ENCODE measurements at places on chromosomes 12 and 14.

- DNase-seq = no peak
Measured at GRCh38 chr12:117523971-117524370, 162.5 kb upstream of the NOS1 start.

DNA sequence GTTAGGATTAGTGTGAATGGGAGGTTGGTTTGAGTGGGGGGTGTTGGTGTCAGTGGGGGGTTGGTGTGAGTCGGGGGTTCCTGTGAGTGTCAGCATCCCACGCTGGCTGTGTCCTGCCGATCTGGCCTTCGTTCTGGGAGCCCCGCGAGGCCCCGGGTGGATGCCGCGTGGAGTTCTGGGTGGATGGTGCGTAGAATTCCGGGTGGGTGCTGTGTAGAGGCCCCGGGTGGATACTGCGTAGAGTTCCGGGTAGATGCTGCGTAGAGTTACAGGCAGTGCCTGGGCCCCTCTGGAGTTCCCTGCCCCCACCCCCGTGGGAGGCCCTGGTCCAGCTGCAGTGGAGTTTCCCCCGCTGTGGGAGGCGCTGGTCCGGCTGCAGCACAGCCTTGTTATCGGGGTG lies 8.7 kb downstream of the NOC4L start:
- no peak for DNase-seq

DNA sequence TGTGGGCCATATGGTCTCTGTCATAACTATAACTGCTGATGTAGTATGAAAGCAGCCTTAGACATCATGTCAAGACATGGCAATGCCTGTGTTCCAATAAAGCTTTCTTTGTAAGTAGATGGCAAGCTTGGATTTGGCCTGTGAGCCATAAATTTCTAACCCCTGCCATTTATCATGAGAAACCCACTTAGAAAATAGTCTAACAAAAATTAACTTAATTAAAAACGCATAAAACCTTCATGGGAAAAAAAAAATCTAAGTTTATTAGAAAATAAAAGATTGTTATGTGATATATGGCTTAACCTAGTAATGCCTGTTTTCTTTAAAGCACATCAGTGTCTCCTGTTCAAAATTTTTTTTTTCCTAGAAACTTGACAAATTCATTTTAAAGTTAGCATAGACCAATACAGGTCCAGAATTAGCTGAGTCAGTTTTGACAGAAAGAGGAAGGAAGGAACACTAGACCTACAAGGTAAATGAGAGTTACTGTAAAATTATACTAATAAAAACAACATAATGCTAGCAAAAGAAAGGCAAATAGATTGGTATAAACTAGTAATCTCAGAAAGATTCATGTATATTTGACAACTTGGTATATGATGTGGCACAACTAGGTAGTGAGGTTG lies 68.2 kb downstream of the USP15 start:
- no peak for DNase-seq

GRCh38 chr12:22287776-22288621 lies 46.5 kb downstream of the ST8SIA1 start:
- no peak for DNase-seq

DNA sequence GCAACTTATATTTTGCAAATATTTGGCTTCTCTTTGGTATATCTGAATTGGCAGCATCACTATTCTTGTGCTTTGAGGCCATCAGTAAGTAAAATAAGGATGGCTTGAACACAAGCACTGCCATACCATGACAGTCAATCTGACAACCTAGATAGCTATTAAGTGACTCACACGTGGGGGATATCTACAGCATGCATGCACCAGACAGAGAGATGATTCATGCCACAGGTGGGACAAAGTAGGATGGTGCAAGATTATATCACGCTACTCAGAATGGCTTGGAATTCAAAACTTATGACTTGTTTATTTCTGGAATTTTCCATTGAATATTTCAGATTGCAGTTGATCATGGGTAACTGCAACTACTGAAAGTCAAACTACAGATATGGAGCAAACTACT lies 675.6 kb upstream of the MDGA2 start:
- DNase-seq = no peak

DNA sequence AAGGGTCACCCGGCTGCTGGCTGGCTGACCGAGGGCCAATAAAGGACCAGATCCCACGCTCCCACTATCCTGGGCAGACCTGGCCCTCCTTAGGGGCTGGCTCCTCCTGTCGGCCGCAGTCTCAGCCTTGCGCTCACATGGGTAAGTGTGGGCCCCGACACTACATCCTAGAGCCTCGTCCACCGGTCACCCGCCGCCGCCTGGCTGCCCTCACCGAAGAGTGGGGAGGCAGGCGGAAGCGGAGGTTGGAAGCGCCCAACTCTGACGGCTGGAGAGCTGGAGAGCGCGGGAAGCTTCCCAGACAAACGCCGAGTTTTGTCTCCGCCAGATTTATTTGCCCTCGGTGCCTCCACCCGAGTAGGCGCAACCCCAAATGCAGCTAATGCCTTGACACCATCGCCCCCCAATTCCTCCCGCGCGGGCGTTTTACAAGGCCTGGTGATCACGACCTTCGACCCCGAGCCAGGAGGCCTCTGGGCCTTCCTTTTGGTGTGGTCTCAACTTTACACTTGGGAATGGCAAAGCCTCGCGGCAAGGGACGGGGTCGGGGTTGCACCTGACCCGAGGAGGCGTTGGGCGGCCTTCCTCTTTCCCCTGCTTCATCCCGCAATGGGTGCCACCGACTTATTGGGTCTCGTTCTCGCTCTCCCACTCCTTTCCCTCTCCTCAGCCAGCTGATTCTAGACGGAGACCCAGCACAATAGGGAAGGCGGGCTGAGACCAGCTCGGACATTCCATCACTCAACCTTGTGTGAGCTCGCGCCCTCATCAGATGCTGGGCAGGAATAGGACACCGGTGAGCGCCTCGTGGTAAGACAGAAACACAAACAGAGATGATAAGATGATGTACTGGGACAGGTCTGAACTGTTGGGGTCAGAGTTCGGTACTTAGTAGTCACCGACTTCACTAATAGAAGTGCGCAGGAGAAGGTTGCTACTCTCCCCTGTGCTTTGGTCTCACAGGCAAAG lies 78.3 kb upstream of the ANO4 start:
- DNase-seq = no peak

DNA sequence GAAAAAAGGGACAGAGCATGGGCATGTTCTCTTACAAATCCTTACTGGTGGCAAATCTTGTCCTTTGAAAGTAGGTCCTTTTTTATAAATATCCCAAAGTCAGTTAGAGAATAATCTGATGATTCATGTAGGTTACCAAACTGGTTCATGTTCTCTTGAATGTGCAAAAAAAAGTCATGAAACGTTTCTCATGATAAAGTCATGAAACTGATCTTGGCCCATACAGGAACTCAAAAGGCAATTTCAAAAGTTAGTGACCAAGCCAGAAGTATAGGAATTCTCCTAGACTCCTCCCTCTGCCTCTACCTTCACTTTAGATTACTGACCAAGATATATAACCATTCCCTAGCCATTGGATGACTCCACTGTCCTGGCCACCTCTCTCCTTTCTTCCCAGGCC lies 27.3 kb upstream of the SPTSSA start:
- no peak for DNase-seq

DNA sequence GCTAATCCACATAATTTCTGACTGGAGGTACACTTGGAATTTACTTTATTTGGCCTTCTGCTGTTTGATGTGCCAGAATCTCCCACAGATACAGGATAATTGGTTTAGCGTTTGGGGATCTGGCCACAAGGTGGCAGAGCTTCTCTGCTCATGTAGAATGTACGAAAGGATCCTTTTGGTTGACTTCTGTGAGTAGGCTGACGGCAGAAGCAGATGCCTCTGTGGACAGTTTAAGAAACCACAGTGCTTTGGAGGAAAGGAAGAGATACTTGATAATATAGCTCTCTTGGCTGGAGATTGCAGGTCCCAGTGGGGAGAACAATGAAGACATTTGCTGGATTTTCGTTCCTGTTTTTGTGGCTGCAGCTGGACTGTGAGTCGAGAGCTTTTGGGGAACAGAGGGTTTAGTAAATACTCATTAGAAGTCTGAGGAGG lies 75.3 kb upstream of the OR4E1 start:
- no peak for DNase-seq

DNA sequence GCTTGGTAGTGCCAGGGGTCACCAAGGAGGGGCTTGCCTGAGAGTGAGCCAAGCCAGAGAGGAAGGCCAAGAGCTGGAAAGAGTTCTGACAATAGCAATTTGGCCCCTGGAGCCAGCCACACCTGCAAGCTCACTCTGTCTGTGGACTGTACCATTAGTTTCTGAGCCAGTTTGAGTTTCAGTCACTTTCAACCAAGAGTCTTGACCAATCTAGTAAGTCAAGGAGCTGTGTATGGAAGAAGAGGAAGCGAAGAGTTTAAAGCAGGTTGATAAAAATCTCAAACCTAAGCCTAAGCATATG lies 38.5 kb downstream of the NT5DC3 start:
- DNase-seq = no peak

GRCh38 chr14:71193663-71194062 lies 286.4 kb downstream of the PCNX1 start:
- DNase-seq = no peak

- no peak for DNase-seq
Measured at GRCh38 chr12:29103539-29103974, 45.5 kb upstream of the FAR2 start.

DNA sequence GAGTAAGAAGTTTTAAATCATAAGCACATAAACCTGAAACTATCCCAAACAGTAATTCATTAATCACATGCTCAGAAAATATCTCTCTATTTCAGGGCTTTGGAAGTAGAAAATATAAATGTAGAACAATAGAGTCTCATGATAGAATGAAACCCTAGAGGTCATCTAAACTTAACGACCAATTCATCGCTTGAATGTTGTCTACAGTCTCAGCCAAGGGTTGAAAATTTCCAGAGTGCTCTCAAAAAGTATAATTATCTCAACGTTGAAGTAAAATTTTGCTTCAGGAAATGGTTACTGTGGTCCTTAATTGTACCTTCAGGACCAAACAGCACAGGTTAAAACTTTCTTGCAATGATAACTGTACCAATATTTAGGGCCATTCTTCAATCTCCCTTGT lies 1053.6 kb upstream of the SEL1L start:
- DNase-seq = no peak

GRCh38 chr12:27682534-27682933 lies 13.7 kb upstream of the REP15 start:
- no peak for DNase-seq

DNA sequence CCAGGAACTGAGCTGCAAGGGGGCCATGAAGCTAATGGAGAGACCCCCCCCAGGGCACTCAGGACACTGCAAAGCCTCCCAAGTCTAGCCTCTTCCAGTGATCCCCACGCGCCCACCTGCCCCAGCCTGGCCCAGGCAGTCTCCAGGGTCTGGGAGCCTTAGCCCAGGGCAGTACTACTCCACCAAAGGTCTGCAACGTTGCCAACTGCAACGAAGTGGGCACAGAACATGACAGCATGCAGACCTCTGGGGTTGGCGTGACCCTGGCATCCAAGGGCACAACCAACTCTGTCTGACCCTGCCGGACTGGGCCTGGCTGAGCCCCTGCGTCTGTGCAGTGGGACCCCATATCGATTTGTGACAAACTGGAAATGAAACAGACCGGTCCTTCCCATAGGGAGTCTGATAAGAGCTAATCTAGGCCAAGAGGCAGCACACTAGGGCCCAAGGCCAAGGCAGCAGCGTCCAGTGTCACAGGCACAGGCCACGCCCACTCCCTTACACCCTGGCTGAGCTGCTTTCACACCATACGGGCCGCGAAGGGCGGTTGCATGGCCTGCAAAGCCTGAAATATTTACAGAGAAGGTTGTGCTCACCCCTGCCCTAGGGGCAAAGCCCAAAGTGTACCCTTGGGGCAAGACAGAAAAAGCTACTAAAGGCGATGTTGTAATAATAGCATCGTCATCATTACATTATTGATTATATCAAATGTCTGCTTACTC lies 76.7 kb downstream of the NCOR2 start:
- no peak for DNase-seq

DNA sequence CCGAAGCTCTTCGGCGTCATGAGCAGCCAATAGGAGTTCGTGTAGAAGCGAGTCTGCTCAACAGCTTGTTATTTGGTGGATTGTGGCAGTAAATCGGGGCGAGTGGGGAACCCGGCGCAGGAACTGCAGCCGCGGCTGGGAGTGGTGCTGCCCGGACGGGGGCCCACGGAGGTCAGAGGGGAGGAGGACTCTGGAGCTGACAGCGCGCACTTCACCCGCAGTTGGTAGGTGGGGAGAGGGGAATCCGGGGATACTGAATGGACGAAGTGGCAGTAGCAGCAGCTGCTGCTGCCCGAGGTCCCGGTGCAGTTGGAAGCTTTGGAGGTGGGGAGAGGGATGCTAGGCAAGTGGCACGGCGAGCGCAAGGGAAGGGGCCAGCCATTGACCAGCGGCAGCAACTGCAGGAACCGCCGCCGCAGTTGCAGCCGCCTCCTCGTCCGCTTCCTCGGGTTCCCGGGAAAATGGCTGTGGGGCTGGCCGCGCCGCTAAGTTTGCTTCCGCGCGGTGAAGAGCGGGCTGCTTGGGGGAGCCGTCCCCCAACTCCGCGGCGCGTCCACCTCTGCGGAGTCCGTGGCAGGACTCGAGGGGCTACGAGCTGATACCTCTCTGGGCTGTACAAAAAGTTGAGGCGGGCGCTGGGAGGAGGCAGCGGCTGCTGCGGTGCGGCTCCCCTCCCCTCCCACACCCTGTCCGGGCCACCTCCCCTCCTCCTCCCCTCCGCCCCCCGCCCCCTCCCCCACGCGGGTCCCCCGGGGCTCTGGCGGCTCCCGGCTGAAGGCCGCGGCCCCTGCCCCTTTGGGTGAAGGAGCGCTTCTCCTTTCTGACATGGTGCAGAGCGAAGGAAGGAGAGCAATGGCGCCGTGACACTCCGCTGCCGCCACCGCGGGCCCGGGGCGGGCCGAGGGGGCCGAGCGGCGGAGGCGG lies at the start of gene ARID4A:
ARID4A (plus strand) TSS at position 79 of the 924 bp plus-strand sequence. CDS start 1,300 bp downstream, outside the sequence.
- peak; percentile 14 for DNase-seq

GRCh38 chr12:78241446-78241845 lies 410.8 kb downstream of the NAV3 start:
- no peak for DNase-seq

- DNase-seq = no peak
Measured at GRCh38 chr14:54848910-54849309, 53.7 kb downstream of the GCH1 start.

- no peak for DNase-seq
Measured at GRCh38 chr14:74207943-74208342, 31.3 kb upstream of the VSX2 start.

- no peak for DNase-seq
Measured at GRCh38 chr12:30694412-30695198, 1.1 kb downstream of the IPO8 start.

DNA sequence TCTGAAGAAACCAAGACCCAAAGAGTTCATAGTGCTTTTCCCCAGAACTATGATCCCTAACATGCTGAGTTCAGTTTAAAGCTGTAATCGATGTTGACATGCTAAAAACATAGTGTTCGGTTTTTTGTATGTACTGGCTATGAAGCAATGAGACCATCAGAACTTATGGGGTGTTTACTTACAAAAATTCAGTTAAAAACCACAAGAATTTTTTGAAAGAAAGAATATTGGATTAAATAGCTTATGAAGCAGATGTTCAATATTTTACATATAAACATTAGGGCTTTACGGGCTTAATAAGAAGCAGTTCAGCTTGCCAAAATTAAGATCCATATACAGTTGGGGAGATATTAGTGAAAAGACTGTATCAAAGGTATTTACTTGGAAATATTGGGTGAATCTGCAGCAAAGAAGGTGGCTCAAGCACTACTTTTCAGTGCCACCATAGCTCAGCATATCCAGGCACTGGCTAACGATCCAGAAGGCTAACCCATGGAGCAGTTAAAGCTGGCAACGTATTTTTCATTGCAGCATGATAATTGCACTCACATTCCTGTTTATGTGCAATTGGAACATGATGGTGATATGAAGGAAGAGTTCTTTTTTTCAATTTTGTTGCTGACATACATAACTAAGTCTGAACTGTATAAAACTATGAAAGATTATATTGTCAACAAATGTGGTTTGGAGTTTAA lies 125.9 kb downstream of the EFCAB11 start:
- no peak for DNase-seq

- DNase-seq = no peak
Measured at GRCh38 chr12:12513416-12514006, 49.2 kb downstream of the DUSP16 start.
